ENCODE measurements at places on chromosomes 2 and 18.

DNA sequence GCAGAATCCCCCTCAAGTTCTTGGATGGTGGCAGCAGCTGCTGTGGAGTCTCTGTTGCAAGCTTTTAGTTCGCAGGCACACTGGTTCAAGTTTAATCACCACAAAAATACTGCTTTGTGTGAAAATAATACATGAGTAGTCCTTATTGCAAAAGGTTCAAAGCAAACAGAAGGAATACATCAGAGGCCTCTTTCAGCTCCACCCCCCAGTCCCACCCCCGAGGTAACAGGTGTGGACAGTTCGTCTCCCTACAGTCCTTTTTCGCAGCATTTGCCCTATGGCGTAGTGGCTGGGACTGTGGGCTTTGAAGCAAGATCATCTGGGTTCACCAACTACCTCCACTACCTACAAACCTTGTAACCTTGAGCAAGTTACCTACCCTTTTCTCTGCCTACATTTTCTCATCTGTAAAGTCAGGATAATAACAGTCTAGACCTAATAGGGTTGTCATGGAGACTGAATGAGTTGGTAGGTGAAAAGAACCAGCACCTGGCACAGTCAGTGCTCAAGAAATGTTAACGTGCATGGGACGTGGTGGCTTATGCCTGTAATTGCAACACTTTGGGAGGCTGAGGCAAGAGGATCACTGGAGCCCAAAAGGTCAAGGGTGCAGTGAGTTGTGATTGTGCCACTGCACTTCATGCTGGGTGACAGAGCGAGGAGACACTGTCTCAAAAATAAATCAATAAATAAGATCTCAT lies 61.7 kb downstream of the TCF7L1 start:
- no peak for DNase-seq

DNA sequence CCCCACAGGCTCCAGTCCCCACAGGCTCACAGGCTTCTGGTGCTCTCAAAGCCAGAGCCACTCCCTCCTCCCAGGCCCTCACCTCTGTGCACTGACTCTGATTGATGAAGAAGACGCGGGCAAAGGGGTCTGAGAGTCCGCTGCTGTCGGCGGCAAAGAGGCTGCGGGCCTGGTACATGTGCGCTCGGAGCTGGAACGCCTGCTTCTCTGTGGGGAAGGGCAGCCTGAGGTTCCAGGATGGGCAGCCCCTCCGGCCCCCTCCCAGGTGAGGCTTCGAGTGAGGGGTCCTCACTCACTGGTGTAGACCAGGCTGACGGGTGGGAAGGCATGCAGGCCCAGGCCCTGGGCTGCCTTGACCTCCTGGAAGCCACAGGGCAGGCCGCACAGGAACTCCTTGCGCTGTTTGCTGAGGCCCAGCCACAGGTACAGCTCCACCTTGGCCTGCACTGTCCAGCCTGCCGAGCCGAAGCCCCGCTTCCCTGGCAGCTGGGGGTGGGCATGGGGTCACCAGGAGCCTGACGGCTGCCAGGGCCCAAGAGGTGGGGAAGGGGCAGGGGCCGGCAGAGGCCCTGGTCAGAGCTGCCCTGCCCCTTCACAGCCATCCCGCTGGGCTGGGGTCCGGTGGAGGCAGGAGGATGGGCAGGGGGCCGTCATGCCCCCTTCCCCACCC lies 2.0 kb downstream of the OTOF start:
- no peak for DNase-seq

- DNase-seq, result no peak
Measured at GRCh38 chr2:138059487-138060300, 95.4 kb downstream of the HNMT start.

GRCh38 chr2:151878655-151879563 lies 50.7 kb upstream of the ARL5A start:
- no peak for DNase-seq

DNA sequence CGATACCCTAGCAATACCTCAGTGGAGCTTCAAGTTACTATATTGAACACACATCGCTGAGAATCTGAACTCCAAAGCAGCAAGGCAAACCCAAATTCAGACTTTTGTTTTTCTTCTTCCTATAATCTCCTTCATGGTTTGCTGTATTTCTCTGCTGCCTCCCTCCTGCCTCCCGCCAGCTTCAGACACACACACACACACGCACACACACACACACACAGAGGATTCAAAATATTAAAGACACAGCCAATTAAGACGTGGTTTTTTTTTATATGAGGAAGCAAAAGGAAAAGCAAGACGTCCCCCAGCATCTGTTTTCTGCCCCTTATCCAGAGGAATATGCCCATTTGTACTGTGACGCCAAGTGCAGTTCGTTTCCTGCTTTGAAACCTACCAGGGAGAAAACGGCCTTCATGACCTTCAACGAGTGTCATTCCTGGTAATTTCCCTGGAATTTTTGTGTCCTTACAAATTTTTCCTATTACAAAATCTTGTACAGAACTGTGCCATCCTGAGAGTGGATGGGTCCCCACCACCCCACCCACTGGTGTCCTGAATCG lies 547.9 kb upstream of the ID2 start:
- DNase-seq, result no peak

GRCh38 chr2:176558574-176559140 lies 289.4 kb downstream of the MTX2 start:
- DNase-seq, result no peak

DNA sequence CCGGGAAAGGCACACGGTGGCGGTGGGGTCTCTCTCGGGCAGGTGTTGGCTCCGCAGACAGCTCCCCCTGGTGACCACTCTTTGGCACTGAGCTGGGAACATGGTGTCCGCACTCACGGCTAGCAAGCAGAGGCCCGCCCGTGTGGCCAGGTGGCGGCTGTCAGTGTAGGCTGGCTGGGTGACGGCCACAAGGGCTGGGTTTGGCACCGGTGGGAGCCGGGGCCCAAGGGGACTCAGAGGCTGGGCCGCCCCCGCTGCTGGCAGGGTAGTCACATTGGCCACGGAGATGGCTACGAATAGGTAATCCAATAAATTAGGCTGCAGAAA lies 1071.7 kb downstream of the RPIA start:
- DNase-seq, result no peak

DNA sequence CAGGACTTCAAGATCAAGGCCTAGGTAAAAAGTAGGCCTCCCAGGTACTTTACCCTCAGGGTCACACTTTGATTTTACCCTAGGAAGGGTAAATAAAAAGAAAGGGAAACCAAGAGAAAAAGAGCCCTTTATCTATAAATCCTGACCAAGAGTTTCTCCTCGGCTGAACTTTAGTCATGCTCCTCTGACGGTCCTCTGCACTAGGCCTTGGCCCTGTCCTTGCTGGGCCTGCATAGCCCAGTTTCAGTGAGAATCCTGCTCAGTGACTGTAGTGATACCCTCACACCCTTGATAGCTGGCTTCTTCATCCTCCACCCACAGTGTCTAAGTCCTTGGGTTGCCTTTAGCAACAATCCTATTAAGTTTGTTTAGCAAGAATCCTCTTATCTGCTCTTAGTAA lies 20.5 kb upstream of the ITSN2 start:
- no peak for DNase-seq

DNA sequence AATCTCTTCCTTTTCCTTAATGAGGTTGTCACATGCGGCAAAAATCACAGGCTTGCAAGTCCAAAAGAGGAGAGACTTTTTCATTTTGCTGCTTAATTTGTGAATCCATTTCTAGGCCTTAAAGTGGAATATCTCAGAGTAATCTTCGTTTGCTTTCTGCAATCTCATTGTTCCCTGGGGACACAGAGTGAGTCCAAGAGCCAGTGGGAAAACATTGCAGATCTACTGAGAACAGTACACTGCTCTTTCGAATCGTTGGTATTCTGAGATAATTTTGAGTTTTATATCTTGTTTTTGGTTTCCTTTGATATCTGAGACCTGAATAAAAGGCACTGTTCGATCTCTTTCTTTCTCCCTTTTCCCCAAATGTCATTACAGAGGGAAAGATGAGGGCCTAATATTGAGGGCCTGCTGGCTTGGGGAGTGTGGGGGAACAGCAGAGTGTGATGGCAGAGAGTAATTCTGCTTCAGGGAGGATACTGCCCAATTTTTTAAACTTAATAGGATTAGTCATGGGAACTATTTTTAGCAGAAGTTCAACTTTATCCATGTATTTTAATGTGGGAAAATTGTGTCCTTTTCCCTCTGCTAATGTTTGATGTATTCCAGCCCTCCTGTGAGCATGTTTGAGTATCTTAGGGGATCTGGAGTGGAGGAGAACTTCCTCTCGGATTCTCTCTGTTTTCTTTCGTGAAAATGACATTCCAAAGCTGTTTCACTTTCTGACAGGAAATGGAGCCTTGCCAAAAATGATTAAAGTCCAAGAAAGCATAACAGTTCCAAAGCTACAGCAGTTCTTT lies 418.2 kb upstream of the ZEB2 start:
- DNase-seq, result no peak

- DNase-seq, result no peak
Measured at GRCh38 chr2:128420776-128421175, 102.1 kb upstream of the HS6ST1 start.

GRCh38 chr2:17327649-17328048 lies 190.6 kb downstream of the RAD51AP2 start:
- no peak for DNase-seq

- DNase-seq, result no peak
Measured at GRCh38 chr2:156455361-156455975, 19.3 kb downstream of the GPD2 start.

DNA sequence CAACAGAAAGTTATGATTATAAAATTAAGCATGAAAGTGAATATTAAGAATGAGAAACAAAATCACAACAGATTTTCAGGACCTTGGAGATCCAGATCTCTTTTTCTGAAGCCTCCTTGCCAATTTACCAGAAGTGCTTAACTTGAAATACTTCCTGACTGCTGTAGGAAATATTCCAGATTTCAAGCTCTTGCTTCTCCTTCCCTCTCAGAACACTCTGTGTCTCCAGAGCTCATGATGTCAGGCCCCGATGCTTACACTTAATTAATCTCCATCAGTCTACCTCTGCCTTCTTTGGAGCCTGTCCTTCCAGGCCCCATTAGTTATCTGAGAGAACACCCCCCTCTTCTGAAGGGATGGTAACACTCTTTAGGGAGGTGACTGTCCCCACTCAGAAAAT lies 20.7 kb upstream of the NT5C1B start:
- DNase-seq, result no peak

- no peak for DNase-seq
Measured at GRCh38 chr2:48328942-48329723, 200.8 kb upstream of the STON1 start.

DNA sequence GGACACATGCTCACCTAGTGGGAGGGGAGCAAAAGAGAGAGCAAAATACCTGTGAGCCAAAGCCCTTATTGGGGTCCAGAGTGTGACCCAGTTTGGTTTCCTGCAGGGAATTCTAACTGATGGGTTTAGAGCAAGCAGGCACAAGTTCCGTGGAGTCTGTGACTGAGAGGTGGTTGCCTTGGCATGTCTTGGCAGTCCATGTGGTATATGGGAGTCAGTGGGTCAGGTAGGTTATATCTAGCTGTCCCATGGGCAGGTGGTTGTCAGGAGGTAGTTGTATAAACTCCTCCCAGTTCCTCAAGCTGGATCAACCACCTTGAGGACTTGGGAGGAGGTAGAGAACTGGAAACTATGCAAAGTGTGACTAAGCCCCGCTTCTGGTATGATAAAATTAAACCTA lies 452.8 kb upstream of the VWC2L start:
- no peak for DNase-seq

GRCh38 chr18:67268530-67268929 lies 248.0 kb downstream of the DSEL start:
- DNase-seq, result no peak

DNA sequence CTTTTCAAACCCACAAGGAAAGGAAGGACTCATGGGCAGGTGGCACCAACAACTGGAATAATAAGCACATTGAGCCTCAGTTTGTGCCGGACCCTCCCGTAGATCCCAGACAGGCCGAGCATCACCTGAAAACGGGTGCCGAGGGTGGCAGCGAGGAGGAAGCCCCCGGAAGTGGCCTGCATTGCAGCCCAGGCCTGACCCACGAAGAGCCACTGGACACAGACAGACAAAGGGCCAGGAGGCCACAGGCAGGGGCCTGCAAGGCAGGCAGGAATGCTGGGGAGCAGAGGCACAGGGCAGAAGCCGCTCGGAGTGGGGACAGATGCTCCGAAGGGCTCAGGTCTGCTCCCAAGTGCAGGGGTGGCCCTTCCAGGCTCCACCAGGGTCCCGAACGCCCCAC lies 31.7 kb downstream of the MTERF4 start:
- DNase-seq, result no peak

DNA sequence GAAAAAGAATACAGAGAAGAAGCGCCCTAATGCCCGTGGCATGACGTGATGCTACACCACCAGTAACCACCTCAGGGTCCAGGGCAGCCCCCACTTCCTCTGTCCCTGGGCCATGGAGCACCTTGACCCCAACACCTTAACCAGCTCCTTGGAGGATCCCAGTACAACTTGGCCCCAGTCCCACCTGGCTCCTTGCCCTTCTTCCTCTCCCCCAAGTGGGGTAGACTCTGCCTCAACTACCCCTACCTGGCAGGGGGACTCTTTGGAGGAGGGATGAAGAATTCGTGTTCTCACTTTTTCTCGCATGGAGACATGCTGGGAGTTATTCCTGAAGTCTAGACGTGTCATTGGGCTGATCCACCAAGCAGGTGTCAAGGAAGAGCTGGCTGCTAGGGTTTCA lies 18.9 kb downstream of the TRABD2A start:
- no peak for DNase-seq

GRCh38 chr2:234835738-234836137 lies 116.1 kb upstream of the SH3BP4 start:
- DNase-seq, result no peak

GRCh38 chr2:29295845-29296244 lies 180.6 kb downstream of the CLIP4 start:
- no peak for DNase-seq

DNA sequence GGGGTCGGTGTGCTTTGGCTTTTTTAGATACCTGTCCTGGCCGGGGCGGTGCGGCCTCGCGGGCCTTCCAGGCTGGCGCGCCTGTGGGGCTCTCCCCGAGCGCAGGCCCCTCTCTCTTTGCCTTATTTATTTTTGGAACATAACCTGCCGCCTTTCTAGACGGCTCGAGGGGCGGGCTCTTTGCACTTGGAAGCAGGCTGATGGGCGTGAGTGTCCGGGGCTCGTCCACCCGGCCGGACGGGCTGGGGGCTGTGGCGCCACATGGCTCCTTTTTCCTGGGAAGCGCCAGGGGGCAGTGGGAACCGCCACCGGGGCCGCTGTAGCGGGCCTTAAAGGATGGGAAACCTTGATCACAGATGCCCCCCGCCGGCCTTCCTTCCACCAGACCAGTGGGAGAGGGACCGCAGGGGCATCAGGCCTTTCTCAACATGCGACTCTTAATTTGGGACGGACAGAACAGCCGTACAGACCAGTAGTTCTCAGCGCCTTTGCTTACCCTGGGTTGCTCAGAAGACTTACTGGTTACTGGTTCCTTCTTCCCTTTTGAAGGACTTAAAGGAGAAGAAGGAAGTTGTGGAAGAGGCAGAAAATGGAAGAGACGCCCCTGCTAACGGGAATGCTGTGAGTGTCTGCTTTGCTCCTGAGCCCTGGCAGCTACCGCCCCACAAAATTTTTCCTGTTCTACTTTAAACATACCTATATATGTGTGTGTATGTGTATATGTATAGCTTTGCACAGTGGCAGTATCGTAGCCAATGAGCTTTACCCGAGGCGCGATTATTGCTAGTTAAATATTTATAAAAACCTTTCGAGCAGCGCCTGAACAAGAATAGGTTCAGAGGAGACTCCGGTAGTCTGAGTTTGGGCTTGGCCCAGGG lies 2.7 kb downstream of the PTMA start:
- no peak for DNase-seq

All from stimulated activated CD8-positive, alpha-beta memory T cell treated with anti-CD3 and anti-CD28 coated beads, Interleukin-7, amount 100 ng/mL, for 24 hours (primary cell).